ENCODE measurements at places on chromosomes 5 and 9. TPM values are rescaled to one million over a fixed set of nuclear protein-coding genes. Genes with fewer than 3 reads are reported as not detected.
A peak's percentile ranks its signal among the peaks of the same experiment; 100 is the strongest.

Gene GAPT
- total RNA-seq, result 0.26 TPM

GRCh38 chr9:94554439-94555331 lies at the start of gene PCAT7:
TSS of gene PCAT7 (plus strand) at chr9:94555083.
- H3K27me3 ChIP-seq, result no peaks in the 10 kb centered on the region
- no peaks in the 10 kb centered on the region for H3K4me1 ChIP-seq
- DNase-seq, result peak; percentile 6
- H3K27ac ChIP-seq, result no peak within 1 kb of the TSS
- no peaks in the 10 kb centered on the region for H3K36me3 ChIP-seq
- no peak within 1 kb of the TSS for H3K4me3 ChIP-seq

Gene DNAH5
- total RNA-seq, result not detected

DNA sequence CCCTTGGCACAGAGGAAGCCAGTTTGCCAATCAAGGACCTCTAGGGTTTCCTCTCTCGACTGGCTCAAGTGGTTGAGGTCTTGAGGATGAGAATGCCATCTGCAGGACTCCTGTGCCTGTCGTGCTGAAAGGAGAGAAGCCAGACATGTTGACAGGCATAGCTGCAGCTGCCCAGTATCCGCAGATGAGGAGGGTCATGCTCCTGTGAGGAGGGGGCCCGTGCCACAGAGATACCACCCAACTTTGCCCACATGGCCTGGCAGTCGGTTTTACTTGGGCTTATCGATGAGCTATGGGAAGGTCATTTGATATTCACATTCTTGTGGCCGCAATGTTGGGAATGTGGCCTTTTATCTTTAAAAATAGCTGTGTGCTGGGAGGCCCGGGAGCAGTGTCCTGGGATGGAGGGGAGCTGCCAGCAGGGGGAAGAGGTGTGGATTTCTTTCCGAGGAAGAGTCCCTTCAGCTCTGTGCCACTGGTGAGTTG lies 17.4 kb downstream of the FRMPD1 start:
- no peak for DNase-seq
- H3K4me1 ChIP-seq, result no peaks in the 10 kb centered on the region
- H3K36me3 ChIP-seq, result no peaks in the 10 kb centered on the region
- no peak overlapping the region for H3K27ac ChIP-seq

- DNase-seq, result no peak
- peaks cover 13% of the 10 kb centered on the region for H3K4me1 ChIP-seq
- H3K36me3 ChIP-seq, result peaks cover 25% of the 10 kb centered on the region
- H3K27me3 ChIP-seq, result no peaks in the 10 kb centered on the region
- H3K4me3 ChIP-seq, result no peak overlapping the region
- H3K27ac ChIP-seq, result no peak overlapping the region
Measured at GRCh38 chr9:128185979-128186965, 5.1 kb downstream of the CIZ1 start.

DNA sequence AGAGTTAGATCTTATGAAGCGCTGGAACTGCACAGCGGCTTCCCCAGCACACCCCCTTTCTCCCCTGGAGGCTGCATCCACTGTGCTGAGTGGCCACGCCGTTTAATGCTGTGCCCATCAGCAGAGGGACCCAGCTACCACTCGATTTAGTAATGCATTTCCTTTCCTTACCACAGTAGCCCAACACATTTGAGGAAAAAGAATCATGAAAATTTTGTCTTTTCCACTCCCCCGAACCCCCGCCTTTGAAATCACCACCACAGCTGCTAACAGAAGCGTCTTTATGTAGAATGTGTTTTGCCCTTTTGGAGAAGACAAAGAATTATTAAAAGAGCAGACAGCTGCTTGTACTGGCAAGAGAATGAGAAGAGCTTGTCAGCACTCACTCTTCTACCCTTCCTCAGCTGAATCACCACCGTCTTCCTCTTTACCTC lies 73.2 kb downstream of the ACER2 start:
- no peaks in the 10 kb centered on the region for H3K4me1 ChIP-seq
- no peak for DNase-seq
- no peaks in the 10 kb centered on the region for H3K36me3 ChIP-seq
- H3K27ac ChIP-seq, result no peak overlapping the region
- H3K27me3 ChIP-seq, result no peaks in the 10 kb centered on the region

Gene SLC4A9
- not detected for total RNA-seq

DNA sequence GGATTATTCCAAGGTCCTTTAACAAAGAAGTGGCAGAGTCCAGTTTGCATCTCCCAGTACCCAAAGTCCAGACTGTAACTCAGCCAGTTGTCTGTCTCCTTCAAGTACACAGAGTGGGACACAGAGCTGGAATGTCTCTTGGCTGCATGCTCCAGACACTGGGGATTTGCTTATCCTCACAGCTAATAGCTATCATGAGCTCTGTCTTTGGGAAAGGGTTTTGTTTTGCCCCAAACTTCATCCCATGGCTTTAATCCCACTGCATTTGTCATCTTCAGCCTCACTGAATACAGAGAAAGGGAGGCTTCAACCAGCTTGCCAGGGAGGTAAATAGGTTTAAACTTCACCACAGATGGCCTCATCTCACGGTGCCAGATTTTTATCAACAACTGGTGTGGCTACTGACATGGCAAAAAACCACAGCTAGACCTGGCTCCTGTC lies 412.2 kb upstream of the SLC24A2 start:
- H3K36me3 ChIP-seq, result no peaks in the 10 kb centered on the region
- H3K4me1 ChIP-seq, result peaks cover 4% of the 10 kb centered on the region
- H3K27ac ChIP-seq, result no peak overlapping the region
- DNase-seq, result no peak
- no peaks in the 10 kb centered on the region for H3K27me3 ChIP-seq
- no peak overlapping the region for H3K4me3 ChIP-seq

- no peak overlapping the region for H3K4me3 ChIP-seq
- H3K27me3 ChIP-seq, result no peaks in the 10 kb centered on the region
- no peaks in the 10 kb centered on the region for H3K36me3 ChIP-seq
- no peak for DNase-seq
- no peaks in the 10 kb centered on the region for H3K4me1 ChIP-seq
- no peak overlapping the region for H3K27ac ChIP-seq
Measured at GRCh38 chr5:72453246-72453775, 53.9 kb downstream of the ZNF366 start.

DNA sequence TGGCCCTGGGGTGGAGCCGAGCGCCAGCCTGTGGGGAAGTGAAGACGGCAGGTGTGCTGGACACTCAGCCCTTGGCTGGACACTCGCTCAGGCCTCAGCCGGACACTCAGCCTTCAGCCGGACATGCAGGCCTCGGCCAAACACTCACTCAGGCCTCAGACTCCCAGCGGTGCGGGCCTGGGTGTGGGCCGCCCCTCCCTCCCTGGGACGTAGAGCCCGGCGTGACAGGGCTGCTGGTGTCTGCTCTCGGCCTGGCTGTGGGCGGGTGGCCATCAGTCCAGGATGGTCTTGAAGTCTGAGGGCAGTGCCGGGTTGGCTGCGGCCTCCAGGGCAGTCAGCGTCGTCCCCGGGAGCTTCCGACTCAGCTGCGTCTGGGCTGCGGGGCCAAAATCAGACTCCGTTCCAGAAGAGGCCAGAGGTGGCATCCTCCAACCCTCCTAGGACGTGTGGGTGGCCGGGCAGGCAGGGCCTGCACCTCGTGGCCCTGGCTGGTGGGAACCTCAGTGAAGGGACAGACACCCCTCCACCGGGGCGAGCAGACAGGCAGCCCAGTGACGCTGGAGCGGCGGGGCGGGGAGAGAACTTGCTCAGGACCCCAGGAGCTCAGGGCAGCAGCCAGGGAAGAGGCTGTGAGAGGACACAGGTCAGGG lies 28.4 kb downstream of the SLC6A18 start:
- no peak for DNase-seq
- no peak overlapping the region for H3K4me3 ChIP-seq
- peaks cover 18% of the 10 kb centered on the region for H3K4me1 ChIP-seq
- H3K27ac ChIP-seq, result no peak overlapping the region

DNA sequence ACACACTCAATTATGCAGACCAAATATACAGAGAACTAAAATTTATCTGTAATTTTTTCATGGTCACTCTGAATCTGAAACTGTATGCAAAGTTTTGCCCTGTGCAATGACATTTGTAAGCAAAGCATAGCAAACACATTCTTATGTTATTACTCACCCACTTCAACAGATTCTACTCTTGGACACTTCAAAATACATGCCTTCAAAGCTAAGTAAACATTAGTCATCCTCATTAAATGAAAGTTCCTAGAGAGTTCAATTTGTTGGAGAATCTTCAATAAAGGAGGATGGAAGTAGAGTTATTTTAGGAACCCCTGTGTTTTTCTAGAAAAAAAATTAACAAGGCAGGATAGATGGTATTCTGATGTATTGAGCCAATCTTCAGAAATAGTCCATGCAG lies 639.7 kb upstream of the C9orf72 start:
- H3K27ac ChIP-seq, result no peak overlapping the region
- H3K27me3 ChIP-seq, result no peaks in the 10 kb centered on the region
- H3K4me1 ChIP-seq, result no peaks in the 10 kb centered on the region
- no peaks in the 10 kb centered on the region for H3K36me3 ChIP-seq
- no peak overlapping the region for H3K4me3 ChIP-seq
- DNase-seq, result no peak

GRCh38 chr5:166758151-166758550 lies 1533.3 kb upstream of the WWC1 start:
- H3K27ac ChIP-seq, result no peak overlapping the region
- H3K36me3 ChIP-seq, result no peaks in the 10 kb centered on the region
- DNase-seq, result no peak
- H3K4me3 ChIP-seq, result no peak overlapping the region
- H3K4me1 ChIP-seq, result no peaks in the 10 kb centered on the region
- no peaks in the 10 kb centered on the region for H3K27me3 ChIP-seq

DNA sequence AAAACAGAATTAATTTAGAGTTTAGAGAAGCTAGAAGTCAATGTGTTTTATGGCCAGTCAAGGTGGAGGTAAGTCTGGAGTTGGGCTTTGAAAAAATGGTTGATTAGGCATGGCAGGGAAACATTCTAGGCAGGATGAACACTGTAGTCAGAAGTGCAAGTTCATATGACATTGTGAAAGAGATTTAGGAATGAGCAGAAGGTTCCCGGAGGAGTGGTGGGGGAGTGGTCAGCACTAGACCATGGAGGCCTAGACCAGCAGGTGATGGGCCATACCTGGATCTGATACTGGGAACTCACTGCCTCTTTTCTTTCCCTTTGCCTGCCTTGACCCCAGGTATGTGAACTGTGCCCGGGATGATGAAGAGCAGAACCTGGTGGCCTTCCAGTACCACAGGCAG lies 16.6 kb downstream of the PRDM9 start:
- no peak overlapping the region for H3K4me3 ChIP-seq
- no peaks in the 10 kb centered on the region for H3K27me3 ChIP-seq
- H3K27ac ChIP-seq, result no peak overlapping the region

- no peak overlapping the region for H3K4me3 ChIP-seq
- H3K4me1 ChIP-seq, result no peaks in the 10 kb centered on the region
- no peaks in the 10 kb centered on the region for H3K27me3 ChIP-seq
- no peak for DNase-seq
- no peaks in the 10 kb centered on the region for H3K36me3 ChIP-seq
Measured at GRCh38 chr5:60362158-60362557, 337.8 kb downstream of the DEPDC1B start.

Gene GRXCR2
- not detected for total RNA-seq

GRCh38 chr9:91193087-91193657 lies 168.5 kb downstream of the AUH start:
- H3K27ac ChIP-seq, result peak overlapping the region; percentile 82
- H3K4me3 ChIP-seq, result peak overlapping the region; percentile 74
- H3K4me1 ChIP-seq, result peaks cover 30% of the 10 kb centered on the region

GRCh38 chr5:83993803-83994202 lies 273.1 kb upstream of the HAPLN1 start:
- H3K36me3 ChIP-seq, result no peaks in the 10 kb centered on the region
- H3K4me3 ChIP-seq, result no peak overlapping the region
- H3K4me1 ChIP-seq, result no peaks in the 10 kb centered on the region
- DNase-seq, result no peak
- H3K27ac ChIP-seq, result no peak overlapping the region

DNA sequence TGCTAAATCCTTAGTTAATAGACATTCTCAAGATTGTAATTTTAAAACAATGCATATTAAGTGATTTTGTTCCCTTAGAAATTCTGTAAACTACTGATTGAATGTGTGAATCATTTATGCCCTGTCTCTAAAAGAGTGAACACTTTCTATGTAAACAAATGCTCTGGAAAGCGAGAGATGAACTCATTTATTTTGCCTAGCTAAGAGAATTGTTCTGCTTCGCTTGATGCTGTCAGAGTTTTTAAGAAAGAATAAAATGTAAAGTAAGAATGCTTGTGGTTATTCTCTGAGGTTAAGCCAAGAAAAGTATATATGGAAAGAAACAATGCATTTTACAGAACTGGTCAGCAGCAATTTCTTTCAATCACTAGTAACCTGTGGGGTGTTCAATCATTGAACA lies 347.4 kb upstream of the NUDT12 start:
- no peak overlapping the region for H3K27ac ChIP-seq
- DNase-seq, result no peak
- H3K4me1 ChIP-seq, result no peaks in the 10 kb centered on the region
- no peaks in the 10 kb centered on the region for H3K27me3 ChIP-seq

- H3K4me3 ChIP-seq, result peak overlapping the region; percentile 37
- H3K27ac ChIP-seq, result no peak overlapping the region
- no peak for DNase-seq
- peaks cover 11% of the 10 kb centered on the region for H3K4me1 ChIP-seq
- no peaks in the 10 kb centered on the region for H3K27me3 ChIP-seq
Measured at GRCh38 chr5:53041071-53041692, 52.0 kb downstream of the ITGA2 start.

Gene PLEKHG4B
- not detected for total RNA-seq

Gene PFN3
- not detected for total RNA-seq

Gene GPR21
- 0.61 TPM for total RNA-seq

- no peaks in the 10 kb centered on the region for H3K27me3 ChIP-seq
- no peaks in the 10 kb centered on the region for H3K36me3 ChIP-seq
- H3K4me1 ChIP-seq, result no peaks in the 10 kb centered on the region
- H3K4me3 ChIP-seq, result no peak overlapping the region
- DNase-seq, result no peak
Measured at GRCh38 chr9:15843931-15844330, 291.1 kb downstream of the CCDC171 start.

Gene BTNL3
- not detected for total RNA-seq

GRCh38 chr9:135217836-135218235 lies 130.4 kb downstream of the OLFM1 start:
- H3K36me3 ChIP-seq, result no peaks in the 10 kb centered on the region
- no peak overlapping the region for H3K4me3 ChIP-seq
- H3K27ac ChIP-seq, result no peak overlapping the region
- peaks cover 4% of the 10 kb centered on the region for H3K27me3 ChIP-seq

DNA sequence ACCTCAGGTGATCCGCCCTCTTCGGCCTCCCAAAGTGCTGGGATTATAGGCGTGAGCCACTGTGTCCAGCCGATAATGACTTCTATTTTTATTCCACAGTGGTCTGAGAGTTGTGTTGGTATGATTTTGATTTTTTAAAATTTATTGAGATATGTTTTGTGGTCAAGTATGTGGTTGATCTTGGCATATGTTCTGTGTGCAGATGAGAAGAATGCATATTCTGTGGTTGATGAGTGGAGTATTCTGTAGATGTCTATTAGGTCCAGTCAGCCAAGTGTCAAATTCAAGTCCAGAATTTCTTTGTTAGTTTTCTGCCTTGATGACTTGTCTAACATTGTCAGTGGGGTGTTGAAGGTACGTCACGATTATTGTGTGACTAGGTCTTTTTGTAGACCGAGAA lies 338.2 kb upstream of the TARS1 start:
- no peaks in the 10 kb centered on the region for H3K27me3 ChIP-seq
- no peak overlapping the region for H3K4me3 ChIP-seq
- H3K36me3 ChIP-seq, result no peaks in the 10 kb centered on the region
- DNase-seq, result no peak
- no peak overlapping the region for H3K27ac ChIP-seq
- H3K4me1 ChIP-seq, result no peaks in the 10 kb centered on the region

- no peaks in the 10 kb centered on the region for H3K27me3 ChIP-seq
- DNase-seq, result no peak
- no peak overlapping the region for H3K27ac ChIP-seq
- no peak overlapping the region for H3K4me3 ChIP-seq
Measured at GRCh38 chr5:159405611-159406031, 75.3 kb upstream of the IL12B start.

Data from CD8-positive, alpha-beta memory T cell (primary cell).